ENCODE measurements at places on chromosomes 16 and 17. TPM values are rescaled to one million over a fixed set of nuclear protein-coding genes. Genes with fewer than 3 reads are reported as not detected.
A peak's percentile ranks its signal among the peaks of the same experiment; 100 is the strongest.

Gene CACNA1H
- polyA plus RNA-seq, result 0.22 TPM

Gene EXOC3L1
- polyA plus RNA-seq, result 7.9 TPM

Gene MPP3
- polyA plus RNA-seq, result 2.2 TPM

- H3K27ac ChIP-seq, result no peak overlapping the region
- no peaks in the 10 kb centered on the region for H3K36me3 ChIP-seq
- no peak for DNase-seq
- H3K4me1 ChIP-seq, result no peaks in the 10 kb centered on the region
- no peaks in the 10 kb centered on the region for H3K27me3 ChIP-seq
Measured at GRCh38 chr16:22052980-22053379, 39.4 kb upstream of the VWA3A start.

- H3K4me1 ChIP-seq, result peaks cover 30% of the 10 kb centered on the region
- no peak overlapping the region for H3K4me3 ChIP-seq
- no peak overlapping the region for H3K27ac ChIP-seq
- DNase-seq, result no peak
- no peaks in the 10 kb centered on the region for H3K27me3 ChIP-seq
- H3K36me3 ChIP-seq, result no peaks in the 10 kb centered on the region
Measured at GRCh38 chr16:50265716-50266336, 525 bp upstream of the ADCY7 start.

- H3K4me3 ChIP-seq, result no peak overlapping the region
- H3K4me1 ChIP-seq, result no peaks in the 10 kb centered on the region
- H3K27ac ChIP-seq, result no peak overlapping the region
- no peaks in the 10 kb centered on the region for H3K36me3 ChIP-seq
- no peak for DNase-seq
Measured at GRCh38 chr17:34484193-34484733, 95.1 kb upstream of the TMEM132E start.

- peaks cover 9% of the 10 kb centered on the region for H3K36me3 ChIP-seq
- H3K27me3 ChIP-seq, result no peaks in the 10 kb centered on the region
- no peak overlapping the region for H3K27ac ChIP-seq
Measured at GRCh38 chr17:45087504-45087975, 26.4 kb downstream of the NMT1 start.

- H3K4me3 ChIP-seq, result no peak overlapping the region
- no peaks in the 10 kb centered on the region for H3K36me3 ChIP-seq
- DNase-seq, result no peak
- H3K27ac ChIP-seq, result no peak overlapping the region
- no peaks in the 10 kb centered on the region for H3K4me1 ChIP-seq
Measured at GRCh38 chr16:31260136-31260931, 559 bp downstream of the ITGAM start.

DNA sequence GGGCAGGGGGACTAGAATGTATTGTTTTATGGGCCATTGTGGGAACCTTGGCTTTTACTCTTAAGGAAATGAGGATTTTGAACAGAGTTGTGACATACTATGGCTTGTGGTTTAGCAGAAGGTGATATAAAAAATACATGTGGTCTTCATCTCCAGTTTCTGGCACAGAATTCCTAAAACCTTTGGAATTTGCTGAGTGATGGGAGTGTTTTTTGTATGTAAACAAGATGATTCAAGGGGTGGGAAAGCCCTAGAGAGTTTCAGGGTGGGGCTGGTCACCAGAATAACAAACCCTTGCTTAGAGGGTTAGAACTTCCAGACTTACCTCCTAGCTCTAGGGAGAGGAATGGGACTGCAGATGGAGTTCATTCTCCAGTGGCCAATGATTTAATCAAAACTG, 316.1 kb downstream of the PHKB start:
- no peak overlapping the region for H3K4me3 ChIP-seq
- H3K4me1 ChIP-seq, result no peaks in the 10 kb centered on the region

GRCh38 chr16:31219154-31219741, 2.3 kb upstream of the PYDC1 start:
- peaks cover 22% of the 10 kb centered on the region for H3K4me1 ChIP-seq
- H3K36me3 ChIP-seq, result no peaks in the 10 kb centered on the region
- no peak overlapping the region for H3K27ac ChIP-seq
- H3K27me3 ChIP-seq, result peaks cover 34% of the 10 kb centered on the region
- H3K4me3 ChIP-seq, result no peak overlapping the region
- no peak for DNase-seq

DNA sequence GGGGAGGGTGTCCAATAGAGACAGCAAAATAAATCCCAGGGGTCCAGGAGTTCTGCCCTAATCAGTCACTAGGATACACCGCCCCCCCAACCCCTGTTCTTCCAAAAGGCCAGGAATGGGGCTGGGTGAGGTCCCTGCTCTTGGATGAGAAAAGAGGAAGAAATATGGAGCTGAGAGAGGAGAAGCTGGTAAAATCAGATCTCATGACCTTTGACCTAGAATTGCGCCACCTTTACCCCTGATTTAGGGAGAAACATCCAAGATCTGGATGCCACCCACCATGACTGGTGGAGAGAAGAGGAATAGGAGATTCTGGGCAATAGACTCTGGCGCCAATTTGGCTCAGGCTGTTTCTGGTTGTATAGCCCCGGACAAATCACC, 707 bp upstream of the CACNB1 start:
- H3K36me3 ChIP-seq, result peaks cover 5% of the 10 kb centered on the region
- no peak for DNase-seq
- H3K27me3 ChIP-seq, result peaks cover 21% of the 10 kb centered on the region
- no peak overlapping the region for H3K27ac ChIP-seq
- H3K4me3 ChIP-seq, result peak overlapping the region; percentile 66
- peaks cover 8% of the 10 kb centered on the region for H3K4me1 ChIP-seq

DNA sequence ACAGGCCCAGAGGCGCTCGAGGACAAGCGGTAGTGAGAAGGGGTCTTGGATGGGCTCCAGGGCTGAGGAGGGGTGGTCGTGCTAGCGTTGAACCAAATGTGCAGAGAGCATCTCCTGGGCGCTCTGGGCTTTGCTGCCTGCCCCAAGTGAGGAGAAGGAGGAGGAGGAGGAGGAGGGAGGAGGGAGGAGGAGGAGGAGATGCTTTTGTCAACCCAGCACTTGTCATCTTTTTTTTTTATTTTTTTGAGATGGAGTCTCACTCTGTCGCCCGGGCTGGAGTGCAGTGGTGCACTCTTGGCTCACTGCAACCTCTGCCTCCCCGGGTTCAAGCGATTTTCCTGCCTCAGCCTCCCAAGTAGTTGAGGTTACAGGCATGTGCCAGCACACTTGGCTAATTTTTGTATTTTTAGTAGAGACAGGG, 59.8 kb downstream of the PGS1 start:
- no peak for DNase-seq
- no peaks in the 10 kb centered on the region for H3K27me3 ChIP-seq
- no peaks in the 10 kb centered on the region for H3K36me3 ChIP-seq
- H3K27ac ChIP-seq, result no peak overlapping the region
- H3K4me3 ChIP-seq, result no peak overlapping the region

- no peak overlapping the region for H3K4me3 ChIP-seq
- no peak overlapping the region for H3K27ac ChIP-seq
- no peaks in the 10 kb centered on the region for H3K4me1 ChIP-seq
Measured at GRCh38 chr17:42058063-42058462, 7.7 kb upstream of the C17orf113 start.

GRCh38 chr16:46736695-46737094, 11.4 kb downstream of the MYLK3 start:
- no peak overlapping the region for H3K4me3 ChIP-seq
- no peak overlapping the region for H3K27ac ChIP-seq
- DNase-seq, result no peak
- H3K4me1 ChIP-seq, result no peaks in the 10 kb centered on the region
- H3K36me3 ChIP-seq, result no peaks in the 10 kb centered on the region
- no peaks in the 10 kb centered on the region for H3K27me3 ChIP-seq

DNA sequence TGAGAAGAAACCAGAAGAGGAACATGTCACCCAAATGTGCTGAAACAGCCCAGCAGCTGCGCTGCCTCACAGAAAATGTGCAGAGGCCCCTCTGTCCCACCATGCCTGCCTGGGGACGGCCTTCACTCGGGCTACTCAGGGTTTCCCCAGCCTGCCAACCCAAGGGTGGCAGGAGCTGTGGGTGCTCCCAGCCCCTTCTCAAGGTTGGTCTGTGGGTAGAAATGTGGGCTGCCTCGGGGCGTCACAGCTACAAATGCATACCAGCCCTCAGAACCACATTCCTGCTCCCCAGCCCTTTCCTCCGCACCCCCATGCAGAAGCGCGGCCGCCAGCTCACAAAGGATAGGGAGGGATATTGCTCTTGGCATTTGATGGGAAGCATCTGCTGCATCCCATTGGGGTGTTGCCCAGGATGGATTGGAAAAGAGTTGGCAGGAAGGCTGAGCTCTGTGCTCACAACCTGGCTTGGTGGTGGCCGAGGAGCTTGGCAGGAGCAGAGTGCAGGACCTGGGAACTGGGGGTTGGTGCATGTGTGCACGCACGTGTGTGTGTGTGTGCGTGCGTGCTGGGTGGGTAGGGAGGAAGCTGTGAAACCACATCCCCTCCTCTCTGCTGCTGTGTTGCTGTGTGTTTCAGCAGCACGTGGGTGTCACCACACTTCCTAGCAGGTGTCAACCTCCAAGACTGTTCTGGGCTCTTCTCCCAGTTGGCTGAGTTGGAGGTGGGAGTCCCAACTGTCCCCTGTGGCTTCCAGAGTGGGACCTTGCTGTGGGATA, 304.4 kb downstream of the SEC14L1 start:
- DNase-seq, result peak; percentile 70
- no peaks in the 10 kb centered on the region for H3K36me3 ChIP-seq
- no peaks in the 10 kb centered on the region for H3K27me3 ChIP-seq
- H3K4me3 ChIP-seq, result peak overlapping the region; percentile 38
- H3K4me1 ChIP-seq, result peaks cover 24% of the 10 kb centered on the region

- no peak overlapping the region for H3K4me3 ChIP-seq
- DNase-seq, result no peak
- H3K36me3 ChIP-seq, result no peaks in the 10 kb centered on the region
- no peaks in the 10 kb centered on the region for H3K4me1 ChIP-seq
- H3K27ac ChIP-seq, result no peak overlapping the region
Measured at GRCh38 chr16:79360267-79360666, 240.3 kb downstream of the MAF start.

- DNase-seq, result no peak
- no peaks in the 10 kb centered on the region for H3K27me3 ChIP-seq
- peaks cover 4% of the 10 kb centered on the region for H3K4me1 ChIP-seq
- peaks cover 12% of the 10 kb centered on the region for H3K36me3 ChIP-seq
- H3K4me3 ChIP-seq, result no peak overlapping the region
- H3K27ac ChIP-seq, result peak overlapping the region; percentile 81
Measured at GRCh38 chr17:1001640-1002411, 4.9 kb downstream of the TIMM22 start.

DNA sequence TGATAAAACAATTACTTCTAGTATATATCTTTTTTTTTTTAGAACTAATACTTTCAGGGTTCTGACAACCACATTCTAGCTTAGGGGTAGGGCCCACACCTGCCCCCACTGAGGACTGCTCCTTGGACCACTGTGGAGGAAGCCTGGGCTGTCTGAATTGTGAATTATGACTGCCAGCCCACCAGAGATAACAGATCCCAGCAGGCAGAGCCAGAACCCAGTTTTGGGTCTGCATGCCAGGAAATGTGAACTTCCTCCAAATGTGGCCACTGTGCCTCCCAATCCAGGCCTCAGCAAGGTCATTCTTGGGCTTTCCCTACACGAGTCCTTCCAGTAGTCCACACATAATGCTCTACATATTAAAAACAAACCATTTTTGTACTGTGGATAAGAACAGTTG, 15.9 kb downstream of the VEZF1 start:
- H3K27me3 ChIP-seq, result no peaks in the 10 kb centered on the region
- no peaks in the 10 kb centered on the region for H3K4me1 ChIP-seq
- no peak overlapping the region for H3K27ac ChIP-seq
- no peak for DNase-seq

DNA sequence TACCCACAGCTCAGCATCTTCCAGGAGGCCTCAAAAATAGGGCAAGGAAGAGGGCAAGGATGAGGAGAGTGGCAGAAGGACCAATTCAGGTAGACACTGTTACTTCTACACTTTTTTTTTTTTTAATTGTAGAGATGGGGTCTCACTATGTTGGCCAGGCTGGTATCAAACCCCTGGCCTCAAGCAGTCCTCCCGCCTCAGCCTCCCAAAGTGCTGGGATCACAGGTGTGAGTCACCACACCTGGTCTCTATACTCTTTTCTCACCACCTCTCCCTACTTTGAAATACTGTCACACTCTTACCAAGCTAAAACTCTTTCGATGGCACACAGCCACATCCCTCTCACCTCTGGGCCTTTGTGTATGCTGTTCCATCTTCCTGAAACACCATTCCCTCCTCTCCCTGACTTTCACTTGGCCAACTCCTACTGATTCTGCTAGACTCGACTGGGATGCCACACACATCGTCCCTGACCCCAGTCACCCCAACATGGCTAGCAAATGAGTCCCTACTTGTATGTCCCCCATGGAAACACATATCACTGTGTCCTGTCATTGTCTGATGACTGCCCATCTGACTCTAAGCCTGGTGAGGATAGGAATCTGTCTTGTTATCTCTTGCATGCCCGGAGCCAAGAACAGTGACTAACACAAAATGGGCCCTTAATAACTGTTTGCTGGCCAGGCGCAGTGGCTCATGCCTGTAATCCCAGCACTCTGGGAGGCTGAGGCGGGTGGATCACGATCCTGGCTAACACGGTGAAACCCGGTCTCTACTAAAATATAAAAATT, 7.2 kb upstream of the SLC43A2 start:
- H3K4me1 ChIP-seq, result no peaks in the 10 kb centered on the region
- H3K27ac ChIP-seq, result no peak overlapping the region
- no peak overlapping the region for H3K4me3 ChIP-seq
- H3K27me3 ChIP-seq, result no peaks in the 10 kb centered on the region
- DNase-seq, result no peak
- peaks cover 34% of the 10 kb centered on the region for H3K36me3 ChIP-seq

DNA sequence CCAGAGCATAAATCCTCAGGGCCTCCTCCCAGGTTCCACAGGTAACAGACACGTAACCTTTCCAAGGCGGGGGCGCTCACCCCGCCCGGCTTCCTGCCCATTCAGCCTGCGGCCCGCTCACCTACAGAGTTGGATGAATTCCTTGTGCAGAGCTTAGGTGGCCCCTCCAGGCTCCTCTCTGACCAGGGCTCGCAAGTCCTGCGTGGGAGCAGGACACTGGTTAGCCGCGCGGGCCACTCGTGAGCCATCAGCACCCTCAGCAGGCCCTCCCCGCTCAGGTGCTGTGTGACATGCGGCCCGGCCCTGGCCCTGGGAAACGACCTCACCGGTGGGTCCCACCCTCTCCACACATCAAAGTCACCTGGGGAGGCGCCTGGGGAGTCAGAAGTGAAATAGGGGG, 528 bp downstream of the TERB1 start:
- no peak for DNase-seq
- no peak overlapping the region for H3K27ac ChIP-seq
- no peak overlapping the region for H3K4me3 ChIP-seq
- no peaks in the 10 kb centered on the region for H3K4me1 ChIP-seq

DNA sequence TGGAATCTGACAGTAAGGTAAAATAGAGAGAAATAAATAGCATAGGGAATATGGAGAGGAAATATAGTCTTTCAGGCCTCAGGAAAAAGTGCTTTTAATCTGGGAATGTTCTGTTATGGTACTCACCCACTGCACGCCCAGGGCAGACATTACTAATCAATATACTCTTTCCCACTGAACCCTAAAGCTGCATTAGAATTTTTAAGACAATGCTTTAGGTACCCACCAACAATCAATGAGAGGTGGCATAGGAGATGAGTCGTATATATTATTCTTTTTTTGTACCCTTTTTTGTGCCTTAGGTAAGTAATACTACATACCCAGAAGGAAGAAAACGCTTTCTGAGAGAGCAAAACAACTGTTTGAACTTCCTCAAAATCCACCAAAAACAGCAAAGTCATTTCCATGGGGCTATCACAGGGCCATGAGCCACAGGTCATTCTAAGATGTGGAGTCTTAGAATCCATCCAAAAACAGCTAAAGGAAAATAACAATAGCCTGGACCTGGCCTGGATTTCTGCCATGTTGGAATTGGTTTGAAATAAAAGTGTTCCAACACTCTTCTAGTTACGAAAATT, 542.1 kb downstream of the XYLT1 start:
- H3K27me3 ChIP-seq, result no peaks in the 10 kb centered on the region
- H3K27ac ChIP-seq, result no peak overlapping the region
- DNase-seq, result no peak
- no peaks in the 10 kb centered on the region for H3K36me3 ChIP-seq
- H3K4me3 ChIP-seq, result no peak overlapping the region
